Effector memory CD8-positive, alpha-beta T cell (primary cell): ENCODE measurements at places on chromosomes 13 and 19.
A peak's percentile ranks its signal among the peaks of the same experiment; 100 is the strongest.

DNA sequence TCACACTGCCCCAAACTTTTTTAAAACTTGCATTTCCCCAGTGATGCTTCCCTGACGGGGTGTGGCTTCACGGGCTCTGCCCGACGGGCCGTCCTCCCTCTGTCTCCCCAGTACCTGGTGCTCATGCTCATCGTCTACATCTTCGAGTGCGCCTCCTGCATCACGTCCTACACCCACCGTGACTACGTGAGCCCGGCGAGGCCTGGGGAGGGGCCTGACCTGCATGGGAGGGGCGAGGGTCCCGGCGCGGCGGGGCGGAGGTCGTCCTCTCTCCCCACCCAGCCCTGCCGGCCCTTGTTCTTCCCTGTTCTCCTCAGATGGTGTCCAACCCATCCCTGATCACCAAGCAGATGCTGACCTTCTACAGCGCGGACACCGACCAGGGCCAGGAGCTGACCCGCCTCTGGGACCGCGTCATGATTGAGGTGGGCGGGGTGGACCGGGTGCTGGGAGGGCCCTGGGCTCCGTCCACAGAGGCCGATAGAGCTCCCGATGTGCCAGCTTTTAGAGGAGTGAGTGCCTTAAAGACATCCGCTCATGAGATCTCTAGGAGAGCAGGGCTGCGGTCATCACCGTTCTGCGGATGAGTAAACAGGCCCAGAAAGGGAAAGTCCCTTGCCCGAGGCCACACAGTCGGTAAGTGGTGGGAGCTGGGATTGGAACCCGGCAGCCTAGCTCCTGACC is 6.9 kb downstream of the UPK1A start:
- peaks cover 7% of the 10 kb centered on the region for H3K4me1 ChIP-seq
- H3K4me3 ChIP-seq = peak overlapping the region; percentile 83
- peaks cover 7% of the 10 kb centered on the region for H3K36me3 ChIP-seq
- DNase-seq = peak; percentile 10

DNA sequence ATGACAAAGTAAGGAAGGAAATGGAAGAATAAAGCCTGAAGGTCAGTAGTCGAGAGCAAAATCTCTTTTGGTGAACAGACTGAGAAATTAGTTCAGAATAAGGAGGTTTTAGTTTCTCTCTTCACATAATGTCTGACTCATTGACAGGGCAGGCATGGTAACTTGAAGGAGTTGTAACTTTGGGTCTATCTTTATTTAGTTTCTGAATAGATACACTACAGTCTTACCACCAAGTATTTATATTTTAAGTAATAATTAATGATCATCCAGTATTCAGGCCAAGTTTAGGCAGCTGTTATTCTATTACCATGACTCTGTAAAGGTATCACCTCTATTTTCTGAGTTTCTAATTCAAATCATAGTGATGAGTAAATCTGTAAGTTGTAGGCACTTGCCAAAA is 219.9 kb downstream of the SPRY2 start:
- H3K27ac ChIP-seq = no peak overlapping the region
- no peaks in the 10 kb centered on the region for H3K36me3 ChIP-seq
- DNase-seq = no peak
- no peak overlapping the region for H3K4me3 ChIP-seq
- no peaks in the 10 kb centered on the region for H3K27me3 ChIP-seq

DNA sequence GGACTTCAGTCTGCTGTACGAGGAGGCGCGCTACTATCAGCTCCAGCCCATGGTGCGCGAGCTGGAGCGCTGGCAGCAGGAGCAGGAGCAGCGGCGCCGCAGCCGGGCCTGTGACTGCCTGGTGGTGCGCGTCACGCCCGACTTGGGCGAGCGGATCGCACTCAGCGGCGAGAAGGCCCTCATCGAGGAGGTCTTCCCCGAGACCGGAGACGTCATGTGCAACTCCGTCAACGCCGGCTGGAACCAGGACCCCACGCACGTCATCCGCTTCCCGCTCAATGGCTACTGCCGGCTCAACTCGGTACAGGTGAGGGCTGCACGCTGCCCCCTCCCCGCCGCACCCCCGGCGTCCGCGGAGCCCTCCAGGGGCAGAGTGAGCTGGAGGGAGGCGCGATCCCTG is 14.6 kb downstream of the KCTD15 start:
- no peak for DNase-seq
- H3K27me3 ChIP-seq = no peaks in the 10 kb centered on the region
- no peaks in the 10 kb centered on the region for H3K36me3 ChIP-seq
- H3K4me1 ChIP-seq = no peaks in the 10 kb centered on the region

GRCh38 chr19:35780058-35780457 is 4.7 kb downstream of the ARHGAP33 start:
- H3K27me3 ChIP-seq = no peaks in the 10 kb centered on the region
- H3K4me3 ChIP-seq = no peak overlapping the region
- H3K36me3 ChIP-seq = peaks cover 6% of the 10 kb centered on the region
- H3K4me1 ChIP-seq = peaks cover 10% of the 10 kb centered on the region
- H3K27ac ChIP-seq = no peak overlapping the region

GRCh38 chr19:1725100-1726064 is 27.9 kb upstream of the ONECUT3 start:
- H3K4me3 ChIP-seq = peak overlapping the region; percentile 61
- DNase-seq = no peak

GRCh38 chr13:40569024-40569350 is 97.5 kb downstream of the FOXO1 start:
- peaks cover 12% of the 10 kb centered on the region for H3K36me3 ChIP-seq
- DNase-seq = no peak
- H3K4me1 ChIP-seq = peaks cover 53% of the 10 kb centered on the region
- no peak overlapping the region for H3K4me3 ChIP-seq

DNA sequence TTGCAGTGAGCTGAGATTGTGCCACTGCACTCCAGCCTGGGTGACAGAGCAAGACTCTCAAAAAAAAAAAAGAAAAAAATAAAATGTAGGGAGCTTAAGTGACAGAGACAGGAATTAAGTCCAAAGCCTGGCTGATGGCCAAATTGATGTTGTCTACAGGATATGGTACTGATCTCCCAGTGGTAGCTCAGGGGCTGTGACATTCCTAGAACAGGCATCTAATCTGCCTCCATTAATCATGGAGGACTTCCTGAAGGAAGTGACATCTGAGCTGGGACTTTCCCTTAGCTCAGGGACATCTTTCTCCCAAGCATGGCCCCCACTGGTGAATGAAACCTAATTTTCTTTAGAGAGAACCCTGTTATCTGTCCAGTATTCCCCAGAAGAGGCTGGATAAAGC is 11.4 kb upstream of the EDDM13 start:
- no peak for DNase-seq
- no peak overlapping the region for H3K27ac ChIP-seq
- H3K36me3 ChIP-seq = peaks cover 3% of the 10 kb centered on the region
- H3K4me1 ChIP-seq = no peaks in the 10 kb centered on the region
- H3K27me3 ChIP-seq = no peaks in the 10 kb centered on the region
- H3K4me3 ChIP-seq = no peak overlapping the region

DNA sequence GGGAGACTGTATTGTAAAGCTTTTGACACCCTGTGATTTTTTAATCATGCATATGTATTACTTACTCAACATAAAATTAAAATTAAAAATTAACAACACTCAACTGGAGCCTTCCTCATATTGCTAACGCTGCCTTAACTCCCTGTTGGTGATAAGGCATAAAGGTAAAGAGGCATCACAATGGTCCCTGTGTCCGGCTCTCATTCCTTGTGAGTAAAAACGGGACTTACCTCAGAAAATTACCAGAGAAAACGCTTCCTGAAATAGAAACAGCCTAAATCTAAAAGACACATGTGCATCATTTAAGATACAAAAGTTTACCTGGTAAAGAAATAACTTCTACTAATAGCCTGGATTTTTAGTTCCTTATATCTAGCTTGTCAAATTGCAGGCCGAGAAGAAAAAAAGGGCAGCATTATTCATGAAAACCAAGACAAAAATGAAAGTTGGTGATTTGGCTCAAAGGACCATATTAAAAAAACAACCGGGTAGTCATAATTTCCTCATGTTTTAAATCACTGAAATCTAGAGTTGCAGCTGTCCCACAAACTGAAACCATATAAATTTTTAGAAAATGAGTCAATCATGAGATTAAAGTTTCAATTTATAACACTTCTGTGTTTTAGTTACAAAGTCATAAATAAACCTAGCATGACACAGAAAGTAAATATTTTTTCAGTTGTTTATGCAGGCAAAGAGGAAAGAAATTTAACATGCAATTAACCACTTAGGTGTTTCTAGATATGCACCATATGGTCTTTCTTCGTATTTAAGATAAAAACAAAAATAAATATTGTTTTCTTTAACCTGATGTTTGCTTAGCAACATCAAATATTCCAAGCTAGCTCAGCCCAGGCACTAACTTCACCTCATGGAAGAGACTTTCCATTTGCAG is 94.7 kb downstream of the MIPEP start:
- no peaks in the 10 kb centered on the region for H3K4me1 ChIP-seq
- no peak for DNase-seq
- H3K36me3 ChIP-seq = peaks cover 2% of the 10 kb centered on the region
- no peaks in the 10 kb centered on the region for H3K27me3 ChIP-seq
- H3K27ac ChIP-seq = no peak overlapping the region
- H3K4me3 ChIP-seq = no peak overlapping the region

- no peak overlapping the region for H3K27ac ChIP-seq
- H3K27me3 ChIP-seq = peaks cover 12% of the 10 kb centered on the region
- H3K4me3 ChIP-seq = no peak overlapping the region
- H3K4me1 ChIP-seq = no peaks in the 10 kb centered on the region
Observed at GRCh38 chr13:24052547-24053518, 107.7 kb upstream of the SPATA13 start.

GRCh38 chr13:114338959-114339358 is 24.7 kb downstream of the CHAMP1 start:
- no peak for DNase-seq
- H3K4me1 ChIP-seq = peaks cover 26% of the 10 kb centered on the region
- H3K4me3 ChIP-seq = no peak overlapping the region
- H3K27ac ChIP-seq = no peak overlapping the region
- peaks cover 5% of the 10 kb centered on the region for H3K36me3 ChIP-seq
